ENCODE measurements at places on chromosomes 7 and 10. TPM values are rescaled to one million over a fixed set of nuclear protein-coding genes. Genes with fewer than 3 reads are reported as not detected.

DNA sequence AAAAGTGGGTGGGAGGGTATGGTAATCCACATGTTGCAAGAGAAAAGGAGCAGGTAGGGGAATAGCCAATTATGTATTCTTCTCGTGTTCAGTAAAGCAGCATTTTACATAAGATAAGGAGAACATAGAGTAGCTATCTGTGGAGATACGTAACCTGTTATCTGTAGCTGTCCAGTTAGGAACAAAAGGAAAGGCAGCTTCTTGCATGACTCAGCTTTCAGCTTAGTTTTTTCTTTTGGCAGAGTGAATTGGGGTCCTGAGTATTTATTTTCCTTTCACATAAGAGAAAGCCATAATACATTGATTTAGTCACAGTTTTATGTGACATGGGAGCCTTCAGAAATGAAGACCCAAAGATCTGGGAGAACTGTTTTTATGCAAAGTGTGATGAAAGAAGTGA, 116.7 kb upstream of the IMMP2L start:
- DNase-seq = no peak

DNA sequence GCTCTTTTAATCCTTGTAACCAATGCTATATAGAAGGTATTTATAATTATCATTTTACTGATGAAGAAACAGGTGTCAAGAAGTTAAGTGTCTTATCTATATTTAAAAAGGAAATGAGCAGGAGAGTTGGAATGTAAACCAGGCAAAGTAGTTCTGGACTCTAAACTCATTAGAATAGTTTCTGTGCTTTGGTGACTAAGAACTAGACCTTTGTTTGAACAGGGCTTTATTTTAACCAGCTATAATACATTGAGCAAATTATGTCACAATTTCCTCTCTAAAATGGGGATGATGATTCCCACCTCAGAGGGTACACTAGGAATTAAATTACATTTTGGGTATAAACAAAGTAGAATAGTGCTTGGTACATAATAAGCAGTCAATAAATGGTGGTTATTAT, 236.0 kb downstream of the MAGI2 start:
- no peak for DNase-seq

GRCh38 chr7:91263384-91264045, 718 bp upstream of the FZD1 start:
- peak; percentile 61 for DNase-seq

- no peak for DNase-seq
These were observed 114.0 kb downstream of the CABCOCO1 start for GRCh38 chr10:61776615-61777266.

DNA sequence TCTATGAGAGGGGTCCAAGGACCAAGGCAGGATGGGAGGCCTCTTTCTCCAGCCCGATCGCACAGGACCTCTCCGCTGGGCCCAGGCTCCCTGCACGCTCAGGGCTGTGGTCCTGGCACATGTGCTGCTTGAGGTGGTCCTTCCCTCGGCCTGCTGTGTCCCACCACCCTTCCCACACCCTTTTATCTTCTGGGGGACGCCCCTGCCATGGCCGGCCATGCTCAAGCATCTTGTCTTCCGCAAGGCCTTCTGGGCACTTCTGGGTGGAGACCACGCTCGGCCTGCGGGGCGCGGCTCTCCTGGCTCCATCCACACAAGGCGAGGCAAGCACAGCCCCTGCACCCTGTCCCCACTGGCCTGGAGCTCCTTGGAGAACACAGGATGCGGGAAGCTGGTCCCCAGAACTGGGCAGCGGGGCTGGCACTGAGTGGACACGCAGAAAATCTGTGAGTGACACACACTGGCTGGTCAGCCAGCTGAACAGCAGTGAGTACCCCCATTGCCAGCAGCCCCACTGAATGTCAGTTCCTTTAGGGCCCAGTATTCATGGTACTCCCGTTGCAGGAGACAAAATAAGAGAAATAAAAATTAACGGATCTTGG, 115.9 kb downstream of the TCERG1L start:
- DNase-seq = peak; percentile 34

GRCh38 chr10:32943854-32944661, 14.0 kb downstream of the ITGB1 start:
- peak; percentile 64 for DNase-seq

DNA sequence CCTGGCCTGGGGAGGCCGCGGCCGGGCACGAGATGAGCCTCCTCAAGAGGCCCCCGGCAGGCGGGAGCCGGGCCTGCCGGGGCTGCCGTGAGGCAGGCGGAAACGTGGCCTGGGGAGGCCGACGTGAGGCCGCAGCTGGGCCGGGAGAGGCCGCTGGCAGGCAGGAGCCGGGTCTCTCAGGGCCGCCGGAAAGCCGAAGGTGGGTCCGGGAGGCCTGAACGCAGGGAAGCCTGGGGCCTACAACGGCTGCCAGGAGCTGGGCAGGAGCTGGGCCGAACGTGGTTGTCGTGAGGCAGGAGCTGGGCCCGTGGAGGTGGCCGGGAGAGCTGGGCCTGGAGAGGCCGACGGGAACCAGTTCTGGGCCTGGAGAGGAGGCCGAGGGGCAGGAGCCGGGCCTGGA, 171.9 kb downstream of the TPST1 start:
- no peak for DNase-seq

- DNase-seq = no peak
These were observed 443.2 kb downstream of the REEP3 start for GRCh38 chr10:63964406-63964805.

DNA sequence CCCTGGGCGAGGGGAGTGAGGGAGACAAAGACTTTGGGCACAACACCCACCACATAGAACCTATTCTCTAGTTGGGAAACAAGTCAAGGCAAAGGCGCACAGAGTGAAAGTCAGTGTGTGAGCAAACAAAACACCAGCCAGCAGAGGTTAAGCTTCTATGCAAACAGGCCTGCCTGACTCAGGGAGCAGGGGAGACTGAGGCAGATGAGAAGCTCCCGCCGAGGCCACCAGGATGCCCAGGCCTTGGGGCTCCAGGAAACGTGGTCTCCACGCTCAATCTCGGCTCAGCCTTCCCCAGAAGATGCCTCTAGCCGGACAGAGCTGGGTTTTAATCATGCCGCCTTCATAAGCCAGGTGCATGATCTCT, 74.1 kb upstream of the KCNMA1 start:
- DNase-seq = no peak

DNA sequence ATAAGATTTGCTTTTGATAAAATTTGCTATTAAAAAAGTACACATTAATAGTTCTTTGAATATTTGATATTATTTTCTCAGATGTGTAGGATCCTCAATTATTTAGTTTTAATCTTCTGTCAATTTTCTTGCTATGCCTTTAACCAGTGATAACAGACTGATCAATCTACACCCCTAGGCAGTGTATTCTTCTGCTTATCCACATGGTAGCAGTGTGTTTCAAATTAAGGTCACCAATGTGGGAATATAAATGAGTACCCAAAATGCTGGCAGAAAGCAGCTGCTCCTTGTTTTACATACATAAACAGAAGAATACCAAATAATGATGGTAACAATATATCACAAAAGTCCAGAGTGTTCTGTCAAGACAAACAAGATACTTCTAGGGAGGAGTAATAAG, 87.0 kb downstream of the SKAP2 start:
- DNase-seq = no peak

- DNase-seq = no peak
These were observed 48.1 kb downstream of the CTTNBP2 start for GRCh38 chr7:117825132-117825531.

DNA sequence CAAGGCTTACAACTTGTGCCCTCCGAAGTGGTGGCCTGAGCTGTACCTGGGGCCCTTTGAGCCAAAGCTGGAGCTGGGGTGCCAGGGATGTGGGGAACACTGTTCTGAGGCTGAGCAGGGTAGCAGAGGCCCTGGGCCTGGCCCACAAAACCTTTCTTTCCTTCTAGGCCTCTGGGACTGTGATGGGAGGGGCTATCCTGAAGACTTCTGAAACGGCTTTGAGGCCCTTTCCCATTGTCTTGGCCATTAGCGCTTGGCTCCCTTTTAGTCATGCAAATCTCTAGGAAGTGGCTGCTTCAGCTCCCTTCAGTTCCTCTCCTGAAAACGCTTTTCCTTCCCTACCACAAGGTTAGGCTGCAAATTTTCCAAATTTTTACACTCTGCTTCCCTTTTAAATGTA, 16.8 kb upstream of the CRYGN start:
- no peak for DNase-seq

DNA sequence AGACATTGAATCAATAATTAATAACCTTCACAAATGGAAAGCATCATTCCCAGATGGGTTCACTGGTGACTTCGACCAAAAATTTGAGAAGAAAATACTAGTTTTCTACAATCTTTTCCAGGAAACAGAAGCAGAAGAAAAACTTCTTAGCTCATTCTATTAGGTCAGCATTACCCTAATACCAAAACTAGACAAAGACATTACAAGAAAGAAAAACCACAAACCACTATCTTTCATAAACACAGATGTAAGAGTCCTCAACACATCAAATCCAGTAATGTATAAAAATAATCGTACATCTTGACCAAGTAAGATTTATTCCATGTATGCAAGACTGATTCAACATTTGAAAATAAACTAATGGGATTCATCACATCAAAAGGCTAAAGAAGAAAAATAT, 64.0 kb upstream of the CDK1 start:
- no peak for DNase-seq

- DNase-seq = peak; percentile 79
These were observed 63.0 kb downstream of the AOAH start for GRCh38 chr7:36661135-36661840.

DNA sequence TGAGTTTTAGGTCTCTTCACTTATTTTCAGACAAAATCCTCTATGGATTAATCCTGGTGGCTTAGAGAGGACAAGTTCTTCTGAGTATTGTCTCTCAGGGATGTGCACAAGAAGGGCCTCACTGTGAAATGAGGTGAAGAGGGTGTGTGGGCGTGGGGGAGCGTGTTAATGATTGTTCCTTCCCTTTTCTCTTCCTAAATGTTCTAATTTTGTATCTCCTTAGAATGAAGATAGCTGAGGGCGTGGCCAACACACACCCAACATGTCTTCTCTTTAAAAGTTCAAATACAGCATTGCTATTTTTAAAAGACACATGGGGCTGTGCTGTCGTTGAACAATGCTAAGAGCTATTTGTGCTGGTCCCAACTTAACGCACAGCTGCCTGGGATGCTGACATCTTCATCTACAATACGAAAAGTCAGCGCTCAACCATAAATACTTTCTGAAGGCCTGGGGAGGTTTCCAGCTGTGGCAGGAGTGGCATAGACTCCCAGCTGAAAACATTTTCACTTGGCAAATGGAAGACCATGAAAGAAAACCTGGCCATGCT, 135.9 kb downstream of the JCAD start:
- DNase-seq = no peak

Gene MMD2
- total RNA-seq = not detected

Gene HDAC9
- total RNA-seq = 0.88 TPM

Gene CUBN
- 199 TPM for total RNA-seq

Gene WNT16
- total RNA-seq = not detected

Gene SPAG6
- total RNA-seq = not detected

Gene SHTN1
- total RNA-seq = 24.1 TPM

Gene ASZ1
- total RNA-seq = not detected
